Hematopoietic multipotent progenitor cell treated with erythropoietin and hydrocortisone succinate and interleukin-3 and kit ligand, for 6 days (in vitro differentiated cells): ENCODE measurements at places on chromosomes 2 and 18.

GRCh38 chr18:22285361-22286140 is 116.2 kb downstream of the GATA6 start:
- no peak for DNase-seq

DNA sequence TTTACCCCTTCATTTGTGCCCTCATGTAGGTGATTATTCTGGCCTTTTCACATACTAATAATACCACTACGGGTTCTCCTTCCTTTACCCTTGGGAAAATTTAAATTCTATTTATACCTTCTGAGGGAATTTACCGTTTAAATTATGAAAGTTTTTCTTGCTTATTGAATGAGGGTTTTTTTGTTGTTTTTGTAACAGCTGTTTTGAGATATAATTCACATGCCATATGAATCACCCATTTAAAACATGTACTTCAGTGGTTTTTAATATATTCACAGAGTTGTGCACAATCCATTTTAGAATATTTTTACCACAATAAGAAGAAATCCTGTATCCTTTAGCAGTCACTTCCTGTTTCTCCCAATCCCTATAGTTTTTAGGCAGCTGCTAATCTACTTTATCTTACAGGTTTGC is 54.7 kb downstream of the EML4 start:
- no peak for DNase-seq

DNA sequence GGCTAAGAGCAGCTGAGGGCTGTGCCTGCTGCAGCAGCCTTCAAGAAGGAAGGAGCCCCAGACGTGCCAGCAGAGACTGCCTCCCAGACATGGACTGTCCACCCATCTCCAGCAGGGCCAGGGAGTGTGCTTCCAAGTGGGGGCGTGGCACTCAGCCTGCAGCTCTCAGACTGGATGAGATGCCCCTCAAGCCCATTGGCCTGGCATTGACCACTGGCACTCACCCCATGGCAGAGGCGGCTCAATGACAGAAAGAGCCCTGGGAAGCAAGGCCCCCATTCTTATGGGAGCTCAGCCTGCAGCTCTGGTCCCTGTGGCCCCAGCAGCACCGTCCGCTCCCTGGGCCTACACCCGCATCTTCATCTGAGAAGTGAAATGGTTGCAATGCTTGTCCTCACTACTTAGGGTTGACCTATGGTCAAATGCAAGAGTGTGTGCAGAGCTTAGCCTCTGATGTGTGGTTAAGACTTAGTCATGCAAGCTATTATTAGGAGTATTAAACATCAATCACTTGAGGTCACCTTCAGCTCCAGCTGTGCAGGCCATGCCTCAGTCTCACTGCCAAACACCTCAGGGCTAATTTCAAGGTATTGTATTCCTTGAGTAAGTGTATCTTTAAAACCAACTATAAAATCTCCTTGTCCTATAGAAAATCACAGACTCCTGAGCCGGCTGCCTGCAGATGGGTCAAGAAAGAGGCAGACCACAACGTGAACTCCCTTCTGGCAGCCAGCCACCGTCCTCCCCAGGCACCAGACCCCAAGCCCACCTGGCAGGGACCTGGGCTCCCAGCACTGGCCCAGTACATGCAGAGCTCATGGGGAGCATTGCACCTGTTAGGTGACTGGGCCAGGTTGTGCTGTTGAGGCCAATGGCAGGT is 194.8 kb downstream of the NDUFA10 start:
- no peak for DNase-seq

DNA sequence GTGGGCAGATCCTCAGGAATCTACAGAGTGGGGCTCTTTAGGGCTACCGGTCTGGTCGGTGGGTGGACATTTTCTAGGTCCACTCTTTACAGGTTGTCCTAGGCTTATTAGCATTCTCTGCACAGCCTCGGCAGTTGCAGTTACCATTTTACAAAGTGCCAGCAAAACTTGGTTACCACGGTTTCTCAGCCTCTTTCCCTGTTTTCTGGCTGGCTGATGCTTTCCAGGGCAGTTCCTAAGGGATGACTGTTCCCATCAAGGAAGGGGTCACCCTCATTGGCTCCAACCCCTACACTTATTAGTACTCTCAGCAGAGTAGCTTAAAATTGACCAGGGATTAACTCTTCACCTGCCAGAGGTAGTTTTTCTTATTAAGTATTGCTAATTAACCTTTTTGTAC is 2.0 kb upstream of the AQP4 start:
- DNase-seq, result no peak

GRCh38 chr18:32714571-32715148 is 58.2 kb downstream of the KLHL14 start:
- peak; percentile 71 for DNase-seq

GRCh38 chr2:76210551-76210950 is 499.8 kb upstream of the GCFC2 start:
- DNase-seq, result no peak

DNA sequence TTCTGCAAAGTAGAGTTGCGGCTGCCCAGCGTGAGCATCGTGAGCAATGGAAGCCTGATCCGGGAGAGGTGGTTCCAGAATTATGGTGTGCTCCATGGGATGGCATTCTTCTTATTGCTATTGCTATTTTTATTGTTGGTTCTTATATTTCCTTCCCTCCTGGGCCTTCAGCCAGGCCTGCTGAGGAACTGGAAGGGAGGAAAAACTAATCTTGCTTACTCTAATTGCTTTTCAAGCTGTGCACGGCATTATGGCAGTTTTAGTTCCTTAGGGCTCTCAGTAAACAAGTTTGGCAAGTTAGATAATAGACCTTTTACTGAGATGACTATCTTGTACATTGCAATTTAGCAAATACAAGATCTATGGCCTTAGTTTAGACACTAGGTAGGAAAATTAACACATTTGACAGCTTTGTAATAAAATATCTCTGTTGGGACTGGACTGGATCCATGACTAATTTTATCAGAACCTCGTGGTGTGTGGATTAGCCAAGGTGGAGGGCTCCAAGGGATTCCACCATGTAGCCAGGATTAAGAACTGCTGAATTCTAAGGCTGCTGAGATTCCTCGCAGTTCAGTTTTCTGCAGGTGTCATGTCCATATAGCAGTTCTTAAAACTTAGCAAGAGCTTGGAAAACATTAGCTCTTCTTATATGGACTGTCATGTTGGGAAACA is 6.0 kb downstream of the RSAD2 start:
- no peak for DNase-seq

DNA sequence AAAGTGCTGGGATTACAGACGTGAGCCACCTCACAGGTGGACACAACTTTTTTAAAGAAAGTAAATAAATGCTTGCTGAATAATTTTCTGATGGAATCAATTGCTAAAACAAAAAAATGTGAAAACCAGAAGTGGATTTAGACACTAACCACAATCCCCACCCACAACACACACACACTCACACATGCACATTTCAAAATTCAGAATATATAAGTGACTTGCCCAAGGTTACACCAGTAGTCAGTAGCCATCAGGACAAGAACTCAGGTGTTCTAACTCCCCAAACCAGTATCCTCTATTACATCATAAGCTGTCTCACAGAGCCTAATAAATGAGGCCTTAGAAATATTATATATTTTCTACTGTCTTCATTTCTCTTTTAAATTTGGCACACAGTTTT is 1923.6 kb upstream of the PIK3C3 start:
- DNase-seq, result no peak
